ENCODE measurements at places on chromosomes 7 and 10.

- DNase-seq = no peak
These were observed 79.9 kb downstream of the FGFR2 start for GRCh38 chr10:121518333-121518732.

GRCh38 chr7:133623721-133624120 lies 370.8 kb downstream of the EXOC4 start:
- no peak for DNase-seq

DNA sequence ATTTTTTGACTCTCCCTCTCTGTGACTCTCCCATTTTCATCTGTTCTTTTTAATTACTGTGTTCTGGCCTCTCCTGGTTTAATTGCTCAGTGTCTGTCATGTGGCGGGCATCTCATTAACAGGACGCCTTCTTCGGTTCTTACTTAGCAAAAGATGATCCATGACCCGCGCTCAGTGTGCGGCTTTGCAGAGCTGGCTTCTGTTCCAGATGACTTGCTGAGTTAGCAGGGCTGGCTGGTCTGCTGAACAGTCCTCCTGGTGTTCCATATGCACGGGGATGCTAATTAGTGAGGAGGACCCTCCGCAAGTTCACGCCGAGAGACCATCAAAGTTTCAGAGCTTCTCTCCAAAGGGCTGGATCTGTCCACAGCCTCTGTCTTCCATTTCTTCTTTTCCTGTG lies 258.6 kb upstream of the MKI67 start:
- no peak for DNase-seq

DNA sequence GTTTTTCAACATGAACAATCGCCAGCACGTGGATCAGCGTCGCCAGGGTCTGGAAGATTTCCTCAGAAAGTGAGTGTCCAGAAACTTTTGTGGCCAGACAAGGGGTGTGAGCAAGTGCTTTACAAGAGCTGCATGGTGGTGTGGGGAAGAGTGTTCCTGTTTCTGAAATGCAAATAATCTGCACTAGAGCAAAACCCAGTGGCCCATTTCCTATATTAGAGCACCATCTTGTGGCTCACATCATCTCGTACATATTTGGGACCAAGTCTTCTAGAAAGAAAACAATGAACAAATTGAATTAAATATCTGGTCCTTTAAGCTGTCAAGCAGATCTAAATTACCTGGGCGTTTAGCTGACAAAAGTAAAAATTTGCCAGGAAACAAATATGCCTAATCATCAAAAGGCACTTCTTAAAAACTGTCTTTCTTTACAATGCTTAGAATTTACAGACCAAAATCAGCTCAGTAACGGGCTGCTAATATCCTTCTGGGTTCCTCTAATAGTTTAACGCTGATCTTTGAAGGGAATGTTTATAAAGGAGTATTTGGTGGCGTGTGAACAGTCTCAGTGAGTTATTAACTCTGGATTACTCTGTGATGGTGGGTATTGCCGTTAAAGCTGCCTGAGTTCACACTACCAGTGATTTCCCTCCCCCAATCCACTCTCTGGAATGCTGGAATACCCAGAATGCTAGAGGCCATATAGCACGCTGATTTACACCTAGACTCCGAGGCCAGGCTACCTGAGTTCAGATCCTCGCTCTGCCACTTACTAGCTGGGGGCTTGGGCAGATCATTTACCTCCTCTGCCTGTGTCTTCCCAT lies 73.6 kb downstream of the SNX10 start:
- peak; percentile 86 for DNase-seq

DNA sequence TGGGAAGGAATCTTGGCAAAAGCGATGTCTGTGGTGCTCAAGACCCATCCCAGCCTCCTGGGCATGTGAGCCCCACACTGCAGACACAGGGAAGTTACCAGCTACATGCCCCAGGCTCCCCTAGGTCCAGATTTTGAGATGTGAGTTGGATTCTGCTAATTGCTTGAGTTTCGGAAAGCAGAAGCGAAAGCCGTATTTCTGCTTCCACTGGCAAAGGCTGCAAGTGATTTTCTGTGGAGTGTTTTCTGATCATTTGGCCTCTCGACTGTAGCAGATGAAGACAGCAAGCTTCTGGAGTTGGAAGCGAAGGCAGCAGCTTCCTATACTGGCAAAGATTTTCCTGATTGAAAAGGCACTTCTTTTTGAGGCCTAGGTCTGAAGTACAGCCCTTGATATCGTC lies 29.6 kb downstream of the ANKRD16 start:
- DNase-seq = no peak

DNA sequence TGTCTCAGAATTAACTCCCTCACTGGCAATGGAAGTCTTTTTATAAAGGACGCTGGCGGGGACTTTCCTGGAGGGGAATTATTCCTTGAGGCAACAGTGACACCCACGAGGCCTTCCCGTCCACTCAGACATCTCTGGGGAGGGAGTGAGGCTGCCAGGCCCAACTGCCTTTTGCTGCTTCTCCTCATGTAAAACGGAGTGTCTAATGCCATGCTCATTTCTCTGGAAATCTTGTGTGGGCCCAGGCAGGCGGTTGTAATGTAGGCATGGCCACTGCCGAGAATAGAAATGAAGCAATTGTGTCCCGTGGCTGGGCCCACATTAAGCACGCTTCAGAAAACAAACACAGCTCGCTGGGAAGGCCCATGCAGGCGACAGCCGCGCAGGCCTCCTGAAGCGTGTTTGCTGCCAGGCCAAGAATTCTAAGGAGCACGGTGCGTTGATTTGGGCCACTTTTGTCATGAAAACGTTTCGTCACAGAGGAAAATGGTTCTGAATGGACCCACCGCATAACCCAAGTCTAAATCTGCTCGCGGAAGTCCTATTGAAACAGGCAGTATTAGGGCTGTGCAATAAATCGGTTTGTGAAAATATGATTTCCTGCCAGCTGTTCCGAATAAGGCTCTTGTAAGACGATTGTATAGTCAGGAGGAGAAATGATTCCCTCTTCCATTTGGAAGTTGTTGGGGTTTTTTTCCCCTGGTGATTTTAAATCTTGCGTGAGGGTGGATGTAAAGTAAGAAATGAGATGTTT lies 104.2 kb upstream of the CHST15 start:
- no peak for DNase-seq

GRCh38 chr10:31322647-31323046 lies 3.6 kb downstream of the ZEB1 start:
- peak; percentile 18 for DNase-seq

Measured in cardiac muscle cell (in vitro differentiated cells and primary cell).